ENCODE measurements at places on chromosomes 5 and 9.

DNA sequence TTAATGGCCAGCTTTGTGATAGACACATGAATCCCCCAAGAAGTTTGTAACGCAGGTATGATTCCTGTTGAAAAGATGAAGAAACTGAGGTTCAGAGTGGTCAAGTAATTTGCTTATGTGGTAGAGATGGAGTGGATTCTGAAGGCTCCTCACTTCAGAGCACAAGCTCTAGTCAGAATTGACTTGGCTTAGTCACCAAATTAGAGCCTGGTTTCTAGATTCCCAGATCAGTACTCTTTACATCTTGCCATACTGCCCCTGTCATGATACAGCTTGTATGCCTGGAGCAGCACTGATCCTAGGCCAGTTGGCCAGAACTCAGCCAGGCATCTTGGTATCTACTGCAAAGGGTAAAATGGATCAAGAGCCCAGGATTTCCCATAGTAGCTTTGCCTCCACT lies 284.4 kb upstream of the RFX3 start:
- no peak for DNase-seq

- no peak for DNase-seq
Measured at GRCh38 chr5:155416765-155417164, 403.2 kb downstream of the KIF4B start.

GRCh38 chr5:14322437-14323187 lies 179.5 kb downstream of the TRIO start:
- DNase-seq: no peak

DNA sequence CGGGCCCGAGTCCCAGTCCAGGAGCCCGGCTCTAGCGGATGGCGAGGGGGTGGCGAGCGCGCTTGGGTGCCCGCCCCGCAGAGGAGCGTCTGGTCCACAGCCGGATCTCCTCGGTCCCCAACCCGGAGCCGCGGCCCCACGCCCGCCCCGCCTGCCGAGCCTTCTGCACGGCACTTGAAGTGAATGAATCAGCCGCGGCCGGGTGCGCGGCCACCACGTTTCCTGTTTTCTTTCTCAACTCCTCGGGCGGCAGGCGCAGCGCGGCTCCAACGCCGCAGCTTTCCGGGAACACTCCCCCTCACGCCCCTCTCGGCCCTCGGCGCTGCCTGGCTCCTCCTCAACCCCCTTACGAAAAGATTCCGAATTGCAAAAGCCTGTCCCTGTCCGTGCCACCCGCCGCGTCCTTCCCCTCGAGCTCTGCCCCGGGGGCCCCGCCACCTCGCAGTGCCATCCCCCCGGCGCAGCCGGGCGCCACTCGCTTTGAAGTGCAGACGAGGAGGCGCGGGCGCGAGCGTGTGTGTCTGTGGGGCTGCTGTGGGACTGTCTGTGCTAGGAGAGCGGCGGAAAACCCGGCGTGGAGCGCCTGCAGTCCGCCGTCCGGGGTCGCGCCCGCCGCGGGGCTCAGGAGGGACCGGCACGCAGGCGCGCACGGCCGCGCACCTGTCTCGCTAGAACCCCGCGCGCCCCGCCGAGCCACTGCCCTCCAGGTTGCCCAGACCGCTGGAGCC lies 456.6 kb downstream of the RAB3C start:
- DNase-seq: peak; percentile 75

DNA sequence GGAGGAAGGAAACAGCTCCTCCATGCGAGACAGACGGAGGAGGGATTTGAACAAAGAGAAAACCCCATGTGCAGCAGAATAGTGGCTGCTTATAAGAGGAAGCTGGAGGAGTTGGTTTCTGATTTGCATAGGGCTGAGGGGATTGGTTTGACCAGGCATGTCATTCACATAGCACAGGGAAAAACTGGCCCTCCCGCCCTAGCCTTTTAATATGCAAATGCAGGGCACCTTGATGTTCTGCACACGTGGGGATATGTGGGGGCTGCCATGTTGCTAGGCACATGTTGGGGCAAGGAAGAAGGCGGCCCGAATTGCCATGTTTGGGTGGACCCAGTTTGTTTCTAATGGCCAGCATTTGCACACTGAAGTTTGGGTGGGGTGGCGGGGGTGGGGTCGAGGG lies 42.2 kb downstream of the OSMR start:
- DNase-seq: no peak

- DNase-seq: no peak
Measured at GRCh38 chr9:98997604-98998003, 53.9 kb downstream of the COL15A1 start.

GRCh38 chr9:35227284-35227683 lies 65.5 kb downstream of the UNC13B start:
- no peak for DNase-seq

GRCh38 chr9:89610391-89610925 lies 5.6 kb downstream of the GADD45G start:
- DNase-seq: no peak

- DNase-seq: no peak
Measured at GRCh38 chr5:5291357-5291756, 131.1 kb upstream of the ICE1 start.

GRCh38 chr5:30505014-30505886 lies 688.2 kb upstream of the CDH6 start:
- DNase-seq: no peak

DNA sequence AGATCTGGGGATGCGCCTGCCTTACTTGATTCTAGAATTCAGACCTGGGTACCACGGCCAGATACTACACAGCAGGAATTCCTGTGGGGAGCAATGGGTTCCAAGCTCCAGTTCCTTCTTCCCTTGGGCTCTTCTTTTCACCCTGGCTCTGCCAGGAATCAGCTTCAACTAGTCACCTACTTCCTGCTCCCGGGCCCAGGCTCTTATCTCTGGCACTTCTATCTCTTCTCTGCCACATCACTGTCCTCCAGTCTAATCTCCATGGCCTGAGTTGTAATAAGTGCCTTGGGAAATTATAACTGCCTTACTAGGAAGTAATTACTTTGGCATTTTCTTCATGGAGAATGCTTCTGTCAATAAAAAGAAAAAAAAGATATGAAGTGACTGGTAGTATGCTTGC lies 26.2 kb upstream of the SERINC5 start:
- no peak for DNase-seq

GRCh38 chr5:74542482-74542881 lies 98.0 kb downstream of the ENC1 start:
- no peak for DNase-seq

- no peak for DNase-seq
Measured at GRCh38 chr9:38638881-38639576, 18.6 kb upstream of the ANKRD18A start.

DNA sequence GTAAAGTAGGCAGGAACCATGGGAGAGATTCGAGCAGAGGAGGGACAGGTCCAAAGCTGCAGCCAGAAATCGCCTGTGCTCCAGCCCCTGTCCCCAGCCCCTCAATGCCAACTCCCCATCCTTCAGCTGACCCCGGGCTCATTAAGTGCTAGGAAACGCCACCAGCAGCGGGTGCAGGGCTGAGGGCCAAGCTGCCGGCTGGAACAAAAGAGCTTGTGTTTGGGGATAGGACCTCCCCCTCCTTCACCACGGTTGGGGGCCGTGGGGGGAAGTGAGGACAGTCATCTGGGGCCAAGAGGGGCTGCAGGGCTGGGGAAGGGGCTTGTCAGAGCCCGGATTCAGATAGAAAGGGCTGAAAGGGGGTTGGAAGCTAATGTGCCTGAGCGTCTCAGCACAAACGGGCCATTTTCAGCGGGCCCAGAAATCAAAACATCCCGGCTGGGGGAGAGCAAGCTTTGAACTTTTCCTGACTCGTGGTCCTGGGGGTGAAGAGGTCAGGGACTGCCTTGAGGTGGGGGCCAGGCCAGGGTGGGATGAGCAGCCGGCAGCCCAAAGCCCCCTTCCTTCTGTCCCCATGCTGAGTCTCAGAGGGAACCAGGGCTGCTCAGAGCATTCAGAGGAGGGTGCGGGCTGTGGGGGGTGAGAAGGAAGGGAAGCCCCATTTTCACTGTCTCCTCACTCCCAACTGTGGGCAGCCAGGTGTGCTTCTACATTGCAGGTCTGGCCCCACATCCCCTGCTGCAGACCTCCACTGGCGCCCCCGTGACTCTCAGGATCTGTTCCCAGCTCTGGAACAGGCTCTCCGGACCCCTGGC lies 69.4 kb upstream of the DAB2IP start:
- DNase-seq: no peak

DNA sequence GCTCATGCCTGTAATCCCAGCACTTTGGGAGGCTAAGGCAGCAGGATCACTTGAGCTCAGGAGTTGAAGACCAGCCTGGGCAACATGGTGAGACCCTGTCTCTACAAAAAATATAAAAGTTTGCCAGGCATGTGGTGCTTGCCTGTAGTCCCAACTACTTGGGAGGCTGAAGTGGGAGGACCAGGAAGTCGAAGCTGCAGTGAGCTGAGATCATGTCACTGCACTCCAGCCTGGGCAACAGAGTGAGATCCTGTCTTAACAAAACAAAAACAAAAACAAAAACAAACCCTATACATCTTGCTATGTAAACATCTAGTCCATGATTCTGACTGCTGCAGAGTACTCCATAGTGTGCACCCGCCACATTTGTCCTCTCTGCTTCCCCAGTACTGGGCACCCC lies 19.8 kb upstream of the PPP2CA start:
- DNase-seq: no peak

- DNase-seq: no peak
Measured at GRCh38 chr9:114166614-114167572, 11.6 kb downstream of the COL27A1 start.

DNA sequence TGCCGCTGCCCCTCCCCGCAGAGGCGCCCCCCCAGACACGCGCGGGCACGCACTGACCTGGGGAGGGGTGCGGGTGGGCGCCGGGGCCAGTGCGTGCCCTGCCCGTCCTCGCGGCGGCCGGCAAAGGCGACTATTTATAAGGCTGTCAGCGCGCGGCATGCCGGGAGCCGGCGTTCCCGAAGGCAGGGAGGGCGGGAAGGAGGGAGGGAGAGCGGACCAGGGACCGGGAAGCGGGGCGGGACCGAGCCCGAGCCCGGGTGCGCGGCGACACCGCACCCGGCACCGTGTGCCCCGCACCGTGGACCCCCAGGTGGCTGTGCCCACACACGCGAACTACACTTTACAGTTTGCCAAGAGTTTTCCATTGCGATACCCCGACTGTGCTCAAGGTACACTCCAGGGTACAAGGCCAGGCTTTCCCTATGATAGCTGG lies at the start of gene AK1:
Gene AK1 (minus strand): TSS at position 110 of the 433 bp plus-strand sequence. CDS start 3,058 bp downstream, outside the sequence.
- no peak for DNase-seq

DNA sequence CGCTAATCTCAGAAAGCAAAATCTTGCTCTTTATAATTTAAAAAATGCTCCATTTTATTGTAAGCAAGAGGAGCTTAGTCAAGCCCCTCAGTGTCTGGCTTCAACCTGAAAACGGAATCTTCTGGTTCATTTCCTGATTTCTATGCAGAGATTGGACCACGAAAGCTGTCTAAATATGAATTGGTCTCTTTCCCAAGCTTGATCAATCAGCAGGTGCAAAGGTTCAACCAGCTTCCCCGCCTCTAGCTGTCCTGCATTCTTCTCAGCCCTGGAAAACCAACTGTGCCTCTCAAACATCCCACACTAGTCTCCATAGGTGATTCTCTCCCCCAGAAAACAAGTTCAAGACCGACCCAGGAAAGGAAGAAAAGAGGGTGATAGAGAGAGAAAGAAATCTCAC lies 34.5 kb downstream of the FNBP1 start:
- DNase-seq: no peak

DNA sequence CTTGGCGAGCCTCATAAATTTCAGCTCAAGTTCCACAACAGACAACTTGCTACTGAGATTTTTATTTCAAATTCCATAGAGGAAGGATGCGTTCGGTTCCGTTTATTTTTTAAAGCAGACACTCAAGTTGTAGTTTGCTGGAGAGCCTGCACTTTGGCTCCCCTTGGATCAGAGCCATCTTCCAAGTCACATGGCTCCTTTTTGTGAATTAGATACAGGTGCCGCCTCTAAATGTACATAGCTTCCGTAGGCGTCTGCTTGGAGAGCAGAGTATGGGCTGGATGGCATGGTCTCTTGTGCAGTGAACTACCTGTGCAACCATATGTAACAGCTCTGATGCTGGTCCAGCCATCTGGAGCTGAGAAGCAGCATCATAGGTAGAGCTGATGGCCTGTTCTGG lies 73.9 kb upstream of the WWC1 start:
- DNase-seq: no peak

- DNase-seq: no peak
Measured at GRCh38 chr5:121377461-121377860, 474.2 kb upstream of the FTMT start.

DNA sequence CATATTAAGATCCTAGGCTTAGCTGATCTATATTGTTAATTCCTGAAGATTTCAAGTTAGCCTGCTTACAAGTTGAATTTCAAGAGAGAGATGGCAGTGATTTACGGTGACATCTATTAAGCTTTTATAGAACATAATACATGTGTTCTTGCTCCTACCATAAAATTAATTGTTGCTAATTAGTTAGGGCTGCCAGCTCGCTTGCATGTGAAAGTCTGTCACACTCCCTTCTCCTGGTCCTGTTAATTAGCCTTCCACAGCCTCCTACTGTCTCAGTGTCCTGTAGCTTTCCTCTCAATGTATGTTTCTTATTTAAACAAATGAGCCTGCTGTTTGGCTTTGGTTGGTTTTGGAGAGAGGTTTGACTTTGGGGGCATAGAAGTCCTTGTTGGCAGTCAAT lies 247.2 kb downstream of the NTRK2 start:
- no peak for DNase-seq

DNA sequence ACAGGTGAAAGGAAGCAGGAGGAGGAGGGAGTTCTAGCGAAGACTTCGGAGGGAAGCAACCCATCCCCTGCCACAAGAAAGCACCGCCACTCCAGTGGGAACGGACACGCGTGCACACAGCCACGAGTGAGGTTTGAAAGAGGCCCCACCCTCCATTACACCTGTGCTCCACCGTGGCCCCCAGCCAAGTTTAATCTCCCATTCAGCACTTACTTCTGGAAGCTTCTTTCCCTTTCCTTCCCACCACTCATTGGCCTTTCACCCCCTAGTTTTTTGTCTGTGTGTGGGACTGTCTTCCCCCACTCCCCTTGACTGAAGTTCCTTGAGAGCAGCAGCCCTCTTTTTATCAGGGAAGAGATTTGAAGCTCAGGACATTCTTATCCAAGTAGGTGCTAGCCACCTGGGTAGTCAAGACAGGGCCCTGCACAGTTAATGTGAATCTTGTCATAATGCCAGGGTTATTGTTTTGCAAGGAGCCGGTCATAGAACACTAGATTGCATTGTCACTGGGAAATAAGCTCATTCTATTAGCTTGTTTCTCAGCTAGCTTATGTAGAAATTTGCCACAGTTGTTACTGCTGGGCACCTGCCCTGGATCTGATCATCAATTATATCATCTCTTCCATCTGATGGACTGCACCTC lies 256.0 kb downstream of the DOCK8 start:
- DNase-seq: no peak

- DNase-seq: no peak
Measured at GRCh38 chr9:30075451-30076199, 2308.8 kb upstream of the ACO1 start.

GRCh38 chr5:80837679-80838078 lies 122.5 kb upstream of the RASGRF2 start:
- no peak for DNase-seq

- no peak for DNase-seq
Measured at GRCh38 chr5:56152437-56152836, 80.7 kb downstream of the ANKRD55 start.

Data from stimulated activated CD4-positive, alpha-beta T cell treated with anti-CD3 and anti-CD28 coated beads, Interleukin-1b, Interleukin-23, amount 100 ng/mL, for 1 hour (primary cell).